Stimulated activated CD8-positive, alpha-beta memory T cell treated with anti-CD3 and anti-CD28 coated beads, Interleukin-4, amount 100 ng/mL, for 24 hours (primary cell): ENCODE measurements at places on chromosomes 3 and 15.

GRCh38 chr3:44104668-44105321 is 136.9 kb upstream of the TOPAZ1 start:
- peak; percentile 11 for DNase-seq

DNA sequence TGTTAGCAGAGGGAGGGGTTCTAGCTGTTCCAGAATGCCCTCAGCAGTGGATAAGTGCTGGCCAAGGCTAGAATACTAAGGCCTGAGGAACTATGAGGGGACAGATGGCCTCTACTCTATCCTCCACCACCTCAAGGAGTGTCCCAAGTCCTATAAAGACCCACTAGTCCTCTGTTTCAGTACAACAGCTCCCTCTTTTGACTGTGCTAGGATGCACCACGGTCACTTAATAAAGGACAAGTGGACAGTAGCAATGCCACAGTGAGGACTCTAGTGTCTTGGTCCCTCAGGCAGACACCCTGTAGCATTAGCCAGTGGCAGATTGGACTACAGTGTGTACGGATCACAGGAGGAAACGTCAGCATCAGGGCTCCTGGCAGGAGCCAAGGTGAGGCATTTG is 171.8 kb upstream of the PROK2 start:
- no peak for DNase-seq

GRCh38 chr3:170531054-170531453 is 54.8 kb downstream of the SLC7A14 start:
- DNase-seq = no peak

DNA sequence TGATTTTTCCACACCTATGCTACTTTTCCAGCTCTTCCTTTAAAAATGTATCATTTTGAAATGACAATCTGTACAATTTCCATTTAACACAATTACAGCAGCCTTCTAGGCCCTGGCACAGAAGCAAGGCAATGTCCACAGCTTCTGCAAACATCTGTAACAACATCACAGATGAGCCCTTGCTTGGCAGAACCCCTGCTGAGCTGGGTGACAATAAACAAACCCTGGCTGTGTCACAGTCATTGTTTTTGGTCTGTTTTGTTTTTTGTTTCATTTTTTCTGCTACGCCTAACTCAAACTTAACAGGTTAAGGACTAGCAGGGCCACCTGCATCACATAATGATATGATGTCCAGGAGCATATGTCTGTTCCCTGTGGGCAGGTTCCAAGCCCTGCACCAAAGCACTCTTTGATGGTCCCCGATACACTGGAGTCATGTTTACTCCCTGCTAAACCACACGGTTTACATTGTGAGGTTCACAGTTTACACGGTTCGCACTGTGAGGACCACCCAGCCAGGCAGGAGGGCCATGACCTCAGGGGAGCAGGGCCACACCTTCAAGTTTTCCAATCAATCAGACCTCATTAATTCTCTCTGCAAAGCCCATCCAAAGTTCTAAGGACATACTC is 186.8 kb upstream of the CHRNA7 start:
- no peak for DNase-seq

- DNase-seq = no peak
These were observed 48.7 kb downstream of the MYO5C start for GRCh38 chr15:52246686-52247431.
